ENCODE measurements at places on chromosomes 2 and 18.

DNA sequence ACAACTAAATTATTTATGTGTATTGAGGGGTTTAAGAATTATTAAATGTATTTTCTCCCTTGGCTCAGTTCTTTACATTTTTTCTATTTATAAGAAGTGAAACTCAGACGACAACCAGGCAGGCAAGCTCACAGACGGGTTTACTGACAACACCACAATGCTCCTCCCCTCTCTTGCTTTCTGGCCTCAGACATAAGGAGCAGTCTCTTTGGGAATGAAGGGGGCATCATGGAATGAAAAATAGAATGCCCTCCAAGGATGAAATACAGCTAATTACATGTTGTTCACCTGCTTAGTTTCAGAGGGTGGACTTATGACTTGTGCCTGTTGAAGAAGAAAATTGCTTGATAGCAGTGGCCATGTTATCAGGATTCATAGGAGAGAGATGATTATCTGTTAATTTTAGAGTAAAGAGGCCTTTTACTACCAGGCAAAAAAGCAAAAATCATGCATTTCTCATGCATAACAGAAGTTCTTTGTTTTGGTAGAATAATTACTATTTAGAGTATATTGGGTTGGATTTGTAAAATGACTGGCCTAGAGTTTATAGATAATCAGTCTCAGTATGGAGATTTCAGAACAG lies 172.1 kb upstream of the LRRTM1 start:
- no peak for DNase-seq

DNA sequence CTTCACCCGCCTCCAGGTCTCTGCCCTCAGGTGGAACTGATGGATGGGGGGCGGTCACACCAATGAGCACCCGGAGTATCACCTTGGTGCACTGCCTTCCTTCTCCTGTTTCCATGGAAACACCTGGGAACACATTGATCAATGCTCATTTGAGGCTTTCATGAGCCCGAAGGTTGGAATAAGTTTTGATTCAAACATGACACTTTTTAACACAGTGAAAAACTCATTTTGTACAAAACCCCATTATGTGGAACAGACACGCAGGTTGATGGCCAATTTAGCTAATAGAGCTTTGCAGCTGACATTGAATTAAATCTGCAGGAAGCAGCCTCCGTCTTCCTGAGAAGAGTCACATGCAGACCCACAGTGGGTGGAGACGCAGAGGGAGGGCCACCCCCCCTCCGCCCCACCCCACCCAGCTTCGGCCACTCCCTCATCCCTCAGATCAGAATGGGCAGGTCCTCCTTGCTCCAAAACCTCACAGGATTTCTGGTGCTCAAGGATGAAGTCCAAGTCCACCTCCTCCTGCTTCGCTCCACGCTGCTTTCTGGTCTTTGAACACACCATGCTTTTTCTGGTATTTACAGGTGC lies 96.0 kb upstream of the MYCN start:
- DNase-seq = no peak

DNA sequence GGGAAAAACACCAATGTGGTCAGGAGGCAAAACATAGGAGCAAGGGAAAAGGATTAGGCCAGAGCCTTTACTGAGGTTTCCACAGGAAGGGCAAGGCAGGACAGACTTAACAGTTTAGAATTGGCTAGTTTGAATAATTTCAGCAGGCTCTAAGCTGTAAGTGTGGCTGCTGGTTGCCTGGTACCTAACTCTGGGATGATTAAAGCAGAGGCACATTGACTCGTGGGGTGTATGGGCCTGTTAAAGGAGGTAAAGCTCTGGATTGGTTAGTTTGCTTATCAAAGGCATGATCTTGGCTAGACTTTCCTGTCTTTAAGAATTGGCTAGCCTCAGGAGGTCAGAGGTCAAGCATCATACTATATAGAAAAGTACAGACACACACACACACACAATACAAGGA lies 132.6 kb downstream of the SPAG16 start:
- no peak for DNase-seq

DNA sequence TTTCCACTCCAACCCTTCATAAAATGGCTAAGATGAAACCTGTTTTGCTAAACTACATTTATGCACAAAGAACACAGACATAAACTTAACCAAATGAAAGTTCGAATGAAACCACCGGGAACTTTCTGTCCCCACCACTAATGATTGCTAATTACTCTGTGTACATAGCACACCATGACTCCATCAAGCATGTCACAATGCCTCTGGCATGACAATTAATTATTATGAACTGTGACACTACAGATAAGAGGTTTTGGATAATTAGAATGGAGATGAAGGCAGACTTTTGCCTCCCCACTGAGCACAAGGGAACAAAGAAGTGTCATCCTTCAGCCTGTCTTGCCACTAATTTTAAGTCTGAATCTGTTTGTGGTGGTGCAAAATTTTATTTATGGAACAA lies 1.5 kb downstream of the DAPL1 start:
- no peak for DNase-seq

- DNase-seq = no peak
Measured at GRCh38 chr18:69401226-69401971, 711 bp downstream of the DOK6 start.

- DNase-seq = no peak
Measured at GRCh38 chr2:95306336-95306895, 9.3 kb downstream of the KCNIP3 start.

DNA sequence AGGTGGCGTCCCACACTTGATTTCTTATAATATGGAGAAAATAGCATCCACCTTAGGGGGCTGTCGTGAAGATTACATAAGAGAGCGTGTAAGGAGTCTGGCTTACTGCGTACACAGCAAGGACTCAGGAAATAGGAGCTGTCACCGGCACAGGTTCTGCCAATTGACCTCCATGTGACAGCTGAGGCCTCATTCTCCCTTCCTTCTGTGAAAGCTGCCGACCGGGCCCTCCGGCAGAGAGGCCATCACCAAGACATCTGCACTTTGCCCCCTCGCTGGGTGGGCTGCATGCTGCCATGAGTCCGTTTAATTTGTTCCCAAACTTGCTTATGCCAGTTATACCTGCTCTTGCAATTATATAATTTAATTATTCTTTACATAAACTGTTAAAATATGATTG lies 27.7 kb downstream of the HS1BP3 start:
- no peak for DNase-seq

- DNase-seq = no peak
Measured at GRCh38 chr18:31243740-31244512, 74.0 kb upstream of the DSG1 start.

DNA sequence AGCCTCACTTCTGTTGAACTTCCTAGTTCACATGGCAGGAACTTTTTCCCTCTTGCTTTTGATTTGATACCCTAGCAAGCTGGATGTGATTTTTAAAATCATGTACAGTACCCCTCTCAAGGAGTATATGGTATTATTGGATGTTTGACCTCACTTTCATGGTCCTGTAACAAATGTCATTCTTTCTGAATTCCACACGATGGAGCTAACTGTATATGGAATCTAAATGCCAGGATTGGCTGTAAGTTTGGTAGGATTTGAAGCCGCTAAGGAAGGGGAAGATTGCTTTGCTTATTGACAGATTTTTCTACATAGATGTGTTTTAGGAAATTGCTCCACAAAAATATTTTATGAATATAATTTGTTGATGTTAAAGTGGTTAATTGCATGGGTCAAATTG lies 18.3 kb downstream of the MAIP1 start:
- no peak for DNase-seq

GRCh38 chr2:11004199-11004598 lies 92.5 kb downstream of the KCNF1 start:
- DNase-seq = no peak

GRCh38 chr18:21914739-21915319 lies 174.2 kb downstream of the MIB1 start:
- no peak for DNase-seq

GRCh38 chr18:59357928-59358327 lies 1.1 kb downstream of the LMAN1 start:
- no peak for DNase-seq

DNA sequence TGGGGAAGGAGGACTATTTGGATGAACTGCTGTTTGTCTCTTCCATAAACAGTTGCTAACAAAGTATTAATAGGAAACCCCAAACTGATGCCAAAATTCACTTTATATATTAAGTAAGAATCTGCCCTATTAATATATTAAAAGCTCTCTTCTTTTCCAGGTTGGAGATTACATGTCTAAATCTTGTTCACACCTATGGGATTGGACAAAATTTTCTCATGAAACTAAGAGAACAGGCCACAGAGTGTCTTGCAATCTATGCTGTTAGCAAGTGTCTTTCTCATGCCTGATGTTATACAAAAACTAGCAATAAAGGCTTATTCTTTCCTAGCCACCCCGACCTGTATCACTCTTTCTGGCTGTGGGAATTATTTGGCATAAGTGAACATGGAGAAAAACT lies 18.3 kb downstream of the ZEB2 start:
- DNase-seq = no peak

DNA sequence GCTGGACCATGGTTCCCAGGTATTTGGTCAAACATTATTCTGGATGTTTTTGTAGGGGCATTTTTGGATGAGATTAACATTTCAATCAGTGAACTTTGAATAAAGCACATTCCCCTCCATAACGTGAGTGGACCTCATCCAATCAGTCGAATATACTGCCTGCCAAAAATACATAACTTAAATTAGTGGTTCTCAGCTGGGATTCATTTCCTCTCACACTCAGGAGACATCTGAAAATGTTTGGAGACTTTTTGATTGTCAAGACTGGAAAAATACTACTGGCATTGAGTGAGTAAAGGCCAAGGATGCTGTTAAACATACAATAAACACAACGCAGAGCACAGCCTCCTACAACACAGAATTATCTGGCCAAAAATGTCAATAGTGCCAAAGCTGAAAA lies 198.2 kb downstream of the MYO1B start:
- no peak for DNase-seq

DNA sequence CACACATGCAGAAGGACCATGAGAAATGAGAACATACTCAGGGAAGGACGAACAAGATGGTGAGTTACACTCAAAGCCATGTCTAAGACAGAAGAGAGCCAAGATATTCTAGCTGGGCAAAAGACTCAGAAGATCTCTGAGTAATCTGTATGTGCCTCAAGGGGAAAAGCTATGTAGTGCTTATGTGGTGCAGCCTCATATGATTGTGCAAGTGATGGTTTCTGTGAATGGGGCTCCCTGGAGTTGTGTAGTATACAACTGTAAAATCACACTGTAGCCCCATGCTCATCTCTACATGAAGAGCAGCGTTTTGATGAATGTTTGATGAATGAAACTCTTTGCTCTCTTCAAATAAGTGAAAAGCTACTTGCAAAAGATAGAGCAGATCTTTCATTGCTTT lies 57.5 kb downstream of the OSR1 start:
- DNase-seq = no peak

DNA sequence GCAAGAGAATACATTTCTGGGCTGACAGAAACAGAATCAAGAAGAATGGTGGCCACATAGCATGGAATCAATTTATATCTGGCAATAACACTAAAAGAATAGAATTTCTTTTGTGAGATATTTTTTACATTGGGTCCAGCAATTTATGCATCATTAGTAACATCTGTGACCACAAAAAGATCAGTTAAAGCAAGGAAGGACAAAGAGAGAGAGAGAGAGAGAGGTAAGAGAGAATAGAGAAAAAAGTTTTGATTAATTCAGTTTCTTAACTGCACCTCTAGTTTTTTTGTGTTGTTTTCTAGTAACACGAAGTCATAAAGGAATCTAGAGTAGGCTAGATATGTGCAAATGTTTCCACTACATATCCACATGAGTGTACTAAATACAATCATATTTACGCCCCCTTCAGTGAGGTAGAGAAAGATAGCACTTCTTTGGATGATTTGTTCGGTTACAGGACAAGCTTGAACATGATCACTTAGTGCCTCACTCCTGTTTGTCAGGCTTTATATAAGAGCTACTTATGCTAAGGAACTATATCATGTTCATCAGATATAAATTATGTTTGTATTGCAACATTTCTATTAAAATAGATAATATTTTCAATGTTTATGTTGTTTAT lies 247.4 kb upstream of the COL3A1 start:
- DNase-seq = no peak

DNA sequence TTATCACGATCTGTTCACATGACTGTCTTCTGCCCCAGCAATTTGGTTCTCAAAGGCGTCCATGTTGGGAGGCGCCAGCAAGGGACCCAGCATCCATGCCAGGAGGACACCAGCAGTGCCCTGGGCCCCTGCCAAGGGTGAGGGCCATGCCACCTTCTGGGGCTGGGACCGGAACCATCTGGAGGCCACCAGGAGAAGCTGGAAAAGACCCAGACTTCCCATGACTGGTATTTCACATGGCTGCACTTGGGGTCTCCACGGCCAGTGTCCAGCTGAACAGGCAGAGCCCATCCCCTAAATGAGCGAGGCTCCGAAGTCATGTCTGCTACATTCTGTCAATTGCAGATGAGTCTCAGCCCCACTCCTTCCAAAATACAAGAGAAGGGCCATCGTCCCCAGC lies 306.8 kb upstream of the HS6ST1 start:
- DNase-seq = no peak

GRCh38 chr2:20563833-20564232 lies 87.1 kb downstream of the HS1BP3 start:
- DNase-seq = no peak

DNA sequence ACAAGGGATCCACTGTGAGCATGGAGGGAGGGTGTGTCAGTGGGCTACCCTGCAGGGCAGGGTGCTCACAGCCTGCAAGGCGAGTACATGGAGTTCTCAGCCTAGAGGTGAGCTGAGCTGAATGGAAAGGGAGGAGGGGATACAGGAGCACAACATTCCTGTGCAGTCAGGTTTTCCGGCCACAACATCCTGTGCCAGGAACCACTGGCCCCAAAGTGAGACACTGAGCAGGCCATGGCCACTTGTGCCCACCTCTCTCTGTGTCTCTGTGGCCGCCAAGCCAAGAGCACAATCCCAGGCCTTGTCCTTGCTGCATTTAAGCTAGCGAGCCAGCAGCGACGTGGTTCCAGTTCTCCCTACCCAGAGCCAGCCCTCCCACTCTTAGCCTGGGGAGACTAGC lies 6.1 kb downstream of the DOK1 start:
- DNase-seq = no peak

DNA sequence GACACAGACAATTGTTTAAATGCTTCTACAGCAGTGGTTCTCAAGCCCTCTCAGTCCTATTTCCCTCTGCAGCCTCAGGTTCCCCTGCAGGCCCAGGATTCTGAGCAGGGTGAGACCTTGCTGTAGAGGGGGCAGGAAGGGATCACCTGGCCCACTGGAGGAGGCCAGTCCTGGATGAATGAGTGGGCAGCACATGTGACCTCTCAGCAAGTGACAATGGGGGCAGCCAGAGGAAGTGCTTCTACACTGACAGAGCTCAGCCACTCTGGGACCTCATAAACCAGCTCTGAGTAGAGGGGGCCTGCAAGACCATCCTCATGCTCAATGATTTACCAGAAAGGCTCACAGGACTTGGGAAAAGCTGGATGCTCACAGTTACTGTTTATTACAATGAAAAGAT lies 63.2 kb downstream of the ASB1 start:
- no peak for DNase-seq

Measured in activated T-cell treated with anti-CD3 and anti-CD28 coated beads, Interleukin-2, amount 50 U/mL, for 1 hour (primary cell).